Kidney glomerular epithelial cell (primary cell): ENCODE measurements at places on chromosomes 1 and 21.

- no peak for DNase-seq
Measured at GRCh38 chr1:20660847-20661206, 342 bp downstream of the DDOST start.

- no peak for DNase-seq
Measured at GRCh38 chr1:17470021-17470799, 30.7 kb upstream of the RCC2 start.

- peak; percentile 83 for DNase-seq
Measured at GRCh38 chr1:10459184-10459583, 9.4 kb downstream of the CORT start.

DNA sequence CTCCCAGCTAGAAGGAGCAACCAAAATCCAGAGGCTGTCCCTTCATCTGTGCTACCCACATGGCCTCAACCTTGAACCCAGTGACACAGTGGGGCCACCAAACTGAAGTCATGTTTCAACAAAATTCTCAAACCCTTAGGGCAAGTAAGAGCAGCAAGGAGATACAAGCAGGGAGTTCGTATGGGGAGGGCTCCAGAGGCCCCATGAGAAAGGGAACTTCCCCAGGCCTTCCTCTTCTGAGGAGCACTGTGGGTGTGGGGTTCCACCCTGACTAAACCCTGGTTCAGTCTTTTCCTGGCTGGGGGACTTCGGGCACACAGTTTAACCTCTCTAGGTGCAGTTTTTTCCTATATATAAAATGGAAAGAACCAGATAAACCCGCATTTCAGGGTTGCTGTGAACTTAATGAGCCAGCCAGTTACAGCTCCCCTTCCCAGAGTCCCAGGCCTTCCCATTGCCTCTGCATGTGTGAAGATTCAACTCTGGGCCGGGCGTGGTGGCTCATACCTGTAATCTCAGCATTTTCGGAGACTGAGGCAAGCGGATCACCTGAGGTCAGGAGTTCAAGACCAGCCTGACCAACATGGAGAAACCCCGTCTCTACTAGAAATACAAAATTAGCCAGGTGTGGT, 8.0 kb upstream of the THEMIS2 start:
- no peak for DNase-seq

DNA sequence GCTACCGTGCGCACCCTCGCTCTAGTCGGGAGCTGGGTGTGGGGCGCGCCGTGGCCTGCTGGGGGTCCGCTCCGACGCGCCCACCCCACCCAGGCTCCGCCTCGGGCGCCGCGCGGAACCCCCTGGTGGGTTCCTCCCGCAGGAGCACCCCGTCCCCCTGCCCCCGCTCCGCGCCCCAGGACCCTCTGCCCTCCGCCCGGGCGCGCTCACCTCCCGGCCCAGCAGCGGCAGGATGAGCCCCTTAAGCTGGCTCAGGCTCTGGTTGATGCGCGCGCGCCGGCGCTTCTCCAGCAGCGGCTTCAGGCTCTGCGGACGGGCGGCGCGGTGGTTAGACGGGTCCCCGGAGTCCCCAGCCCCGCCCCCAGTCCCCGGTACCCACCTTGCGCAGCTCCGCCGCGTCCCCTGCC, 319 bp downstream of the HES2 start:
- no peak for DNase-seq

GRCh38 chr1:248824301-248824700, 1.4 kb downstream of the SH3BP5L start:
- DNase-seq = peak; percentile 13

GRCh38 chr1:28926629-28927265, 12.4 kb downstream of the EPB41 start:
- no peak for DNase-seq

DNA sequence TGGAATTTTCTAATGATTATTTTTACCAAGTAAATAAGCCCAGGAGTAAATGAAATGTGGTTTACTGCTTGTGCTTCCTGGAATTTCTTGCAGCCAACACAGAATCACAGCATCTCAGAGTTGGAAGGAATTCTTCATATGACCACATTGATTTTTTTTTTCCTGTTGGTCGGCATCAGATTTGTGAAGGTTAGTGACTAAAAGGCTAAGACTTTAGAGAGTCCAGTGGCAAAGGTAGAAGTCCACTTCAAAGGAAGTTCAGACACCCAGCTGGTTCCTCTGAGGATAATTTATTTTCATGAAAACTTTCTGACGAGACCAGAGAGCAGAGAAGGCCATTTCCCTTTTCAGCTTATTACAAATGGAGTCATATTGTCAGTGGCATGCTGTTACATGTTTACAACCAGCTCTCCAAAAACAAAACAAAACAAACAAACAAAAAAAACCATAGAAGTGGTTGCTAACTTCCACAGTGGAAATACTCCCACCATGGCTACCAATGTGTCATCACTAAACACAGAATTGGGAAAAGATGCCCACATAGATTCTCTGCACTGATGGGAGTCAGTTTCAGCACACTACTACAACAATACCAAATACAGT, 77.2 kb upstream of the CDC42BPA start:
- DNase-seq = no peak

- no peak for DNase-seq
Measured at GRCh38 chr1:155776414-155776813, 80.6 kb downstream of the GON4L start.

- DNase-seq = no peak
Measured at GRCh38 chr1:25560788-25561187, 17.4 kb downstream of the LDLRAP1 start.

DNA sequence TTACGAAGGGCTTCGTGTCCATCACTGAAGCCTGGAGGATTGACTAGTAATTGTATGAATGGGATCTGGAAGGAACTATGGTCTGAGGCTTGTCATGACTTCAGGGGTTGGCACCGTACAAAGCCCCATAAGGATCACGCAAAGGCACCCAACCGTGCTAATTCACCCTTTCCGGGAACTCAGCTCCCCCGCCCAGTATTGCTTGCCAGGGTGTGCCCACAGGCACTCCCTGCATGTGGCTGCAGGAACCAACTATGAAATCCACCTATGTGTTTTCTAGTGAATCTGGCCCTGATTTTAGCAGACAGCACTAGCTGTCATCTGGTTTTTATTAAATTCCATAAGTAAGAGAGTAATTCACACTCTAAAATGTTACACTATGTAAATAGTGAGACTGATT, 139.2 kb downstream of the TM2D1 start:
- no peak for DNase-seq

GRCh38 chr1:43801203-43801602, 93.9 kb downstream of the ST3GAL3 start:
- no peak for DNase-seq

- DNase-seq = no peak
Measured at GRCh38 chr21:25330266-25330665, 277.0 kb downstream of the MRPL39 start.

GRCh38 chr1:25770541-25771220, 29.3 kb upstream of the SELENON start:
- DNase-seq = no peak

GRCh38 chr1:1065265-1065939, 8.7 kb downstream of the RNF223 start:
- DNase-seq = peak; percentile 66

- no peak for DNase-seq
Measured at GRCh38 chr1:69441496-69441895, 126.2 kb upstream of the LRRC7 start.

DNA sequence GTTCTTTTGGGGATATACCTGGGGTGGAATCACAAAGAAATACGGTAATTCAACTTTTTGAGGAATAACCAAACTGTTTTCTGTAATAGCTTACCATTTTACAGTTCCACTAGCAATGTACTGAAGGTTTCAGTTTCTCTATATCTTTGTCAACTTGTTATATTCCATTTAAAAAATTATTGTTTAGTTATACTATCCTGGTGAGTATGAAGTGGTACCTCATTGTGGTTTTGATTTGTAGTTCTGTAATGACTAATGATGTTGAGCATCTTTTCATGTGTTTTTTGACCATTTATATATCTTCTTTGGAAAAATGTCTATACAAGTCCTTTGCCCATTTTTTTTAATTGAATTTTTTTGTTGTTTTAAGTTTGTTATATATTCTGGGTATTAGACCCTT, 39.4 kb downstream of the MAST2 start:
- no peak for DNase-seq

DNA sequence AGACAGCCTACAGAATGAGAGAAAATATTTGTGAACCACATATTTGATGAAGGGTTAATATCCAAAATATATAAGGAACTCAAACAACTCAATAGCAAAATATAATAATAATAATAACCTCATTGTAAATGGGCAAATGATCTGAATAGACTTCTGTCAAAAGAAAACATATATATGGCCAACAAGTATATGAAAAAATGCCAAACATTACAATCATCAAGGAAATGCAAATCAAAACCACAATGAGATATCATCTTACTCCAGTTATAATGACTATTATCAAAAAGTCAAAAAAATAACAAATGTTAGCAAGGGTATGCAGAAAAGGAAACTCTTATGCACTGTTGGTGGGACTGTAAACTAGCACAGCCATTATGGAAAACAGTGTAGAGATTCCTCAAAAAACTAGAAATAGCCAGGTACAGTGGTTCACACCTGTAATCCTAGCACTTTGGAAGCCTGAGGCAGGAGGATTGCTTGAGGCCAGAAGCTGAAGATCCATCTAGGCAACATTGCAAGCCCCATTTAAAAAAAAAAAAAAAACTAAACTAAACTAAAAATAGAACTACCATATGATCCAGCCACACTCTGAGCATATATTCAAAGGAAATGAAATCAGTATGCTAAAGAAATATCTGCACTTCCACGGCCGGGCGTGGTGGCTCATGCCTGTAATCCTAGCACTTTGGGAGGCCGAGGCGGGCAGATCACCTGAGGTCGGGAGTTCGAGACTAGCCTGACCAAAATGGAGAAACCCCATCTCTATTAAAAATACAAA, 17.3 kb upstream of the TRIM67 start:
- DNase-seq = no peak

DNA sequence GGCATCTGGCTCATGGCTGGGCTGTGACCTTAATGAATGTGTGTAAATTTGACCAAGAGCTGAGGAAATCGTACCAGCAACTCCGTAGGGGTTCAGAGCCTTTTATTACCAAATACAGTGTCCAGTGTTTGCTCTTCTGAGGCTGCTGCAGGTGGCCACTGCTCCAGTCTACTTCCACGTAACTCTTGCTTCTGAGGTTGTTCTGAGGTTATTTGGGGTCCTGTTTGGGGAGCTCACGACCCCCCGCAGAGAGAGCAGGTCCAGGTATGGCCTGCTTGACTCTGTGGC, 33.6 kb downstream of the MAN1C1 start:
- DNase-seq = no peak

GRCh38 chr1:160410406-160411005, 10.1 kb downstream of the VANGL2 start:
- DNase-seq = no peak
